Ovary (tissue), 10 donors: ENCODE measurements at places on chromosomes 3 and 15. TPM values are rescaled to one million over a fixed set of nuclear protein-coding genes. Genes with fewer than 3 reads are reported as not detected.

Gene CAMK1
- total RNA-seq, result 46.6 TPM

Gene PAQR9
- 0.08 TPM for total RNA-seq

Gene NR2E3
- not detected for total RNA-seq

Gene CAV3
- not detected for total RNA-seq

Gene PFKFB4
- total RNA-seq, result 4.2 TPM

Gene PLA2G4F
- not detected for total RNA-seq

Gene DLL4
- 8.9 TPM for total RNA-seq

Gene MESP1
- 1.3 TPM for total RNA-seq

- H3K27ac ChIP-seq, result no peak overlapping the region
- H3K36me3 ChIP-seq, result no peaks in the 10 kb centered on the region
- no peak for DNase-seq
- H3K4me1 ChIP-seq, result peaks cover 16% of the 10 kb centered on the region
Observed at GRCh38 chr3:120448756-120449155, 2.0 kb downstream of the FSTL1 start.

DNA sequence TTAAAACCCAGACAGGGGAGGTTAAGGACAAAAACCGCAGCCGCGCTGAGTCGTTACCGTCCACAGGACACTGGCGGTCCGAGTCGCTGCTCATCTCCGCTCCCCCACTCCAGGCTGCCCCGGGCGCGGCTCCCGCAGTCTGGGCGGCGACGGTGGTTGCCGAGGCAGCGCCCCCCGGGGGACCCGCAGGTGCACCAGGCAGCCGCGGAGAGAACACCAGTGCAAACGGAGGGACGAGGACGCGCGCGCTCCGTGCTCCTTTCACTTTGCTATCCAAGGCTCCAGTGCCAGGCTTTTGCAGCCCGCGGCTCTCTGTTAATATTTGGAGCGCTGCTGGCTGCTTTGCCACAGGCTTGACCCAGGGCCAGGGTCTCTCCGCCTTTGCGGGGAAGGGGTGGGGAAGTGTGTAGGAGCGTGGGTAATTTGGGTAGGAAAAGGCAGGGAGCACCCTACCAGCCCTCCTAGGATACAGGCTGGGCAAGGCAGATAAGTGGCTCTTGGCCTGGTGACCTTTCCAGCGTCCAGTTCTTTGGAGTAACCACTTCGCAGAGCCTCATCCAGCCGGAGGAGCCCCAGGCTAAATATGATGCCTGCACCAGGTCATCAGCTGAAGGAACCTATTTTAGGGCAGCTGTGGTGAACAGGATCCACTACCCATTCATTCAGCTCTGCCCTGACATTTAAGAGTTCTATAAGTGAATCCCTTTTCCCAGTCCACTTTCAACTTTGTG lies at the start of gene GADL1:
Gene GADL1, minus strand, starts transcription at position 141 of the 731 bp plus-strand sequence. Its CDS starts 47 bp downstream, at position 94.
- H3K27me3 ChIP-seq, result no peaks in the 10 kb centered on the region
- no peak within 1 kb of the TSS for H3K27ac ChIP-seq
- H3K36me3 ChIP-seq, result no peaks in the 10 kb centered on the region
- H3K4me1 ChIP-seq, result no peaks in the 10 kb centered on the region
- peak within 1 kb of the TSS; percentile 53 for H3K4me3 ChIP-seq

DNA sequence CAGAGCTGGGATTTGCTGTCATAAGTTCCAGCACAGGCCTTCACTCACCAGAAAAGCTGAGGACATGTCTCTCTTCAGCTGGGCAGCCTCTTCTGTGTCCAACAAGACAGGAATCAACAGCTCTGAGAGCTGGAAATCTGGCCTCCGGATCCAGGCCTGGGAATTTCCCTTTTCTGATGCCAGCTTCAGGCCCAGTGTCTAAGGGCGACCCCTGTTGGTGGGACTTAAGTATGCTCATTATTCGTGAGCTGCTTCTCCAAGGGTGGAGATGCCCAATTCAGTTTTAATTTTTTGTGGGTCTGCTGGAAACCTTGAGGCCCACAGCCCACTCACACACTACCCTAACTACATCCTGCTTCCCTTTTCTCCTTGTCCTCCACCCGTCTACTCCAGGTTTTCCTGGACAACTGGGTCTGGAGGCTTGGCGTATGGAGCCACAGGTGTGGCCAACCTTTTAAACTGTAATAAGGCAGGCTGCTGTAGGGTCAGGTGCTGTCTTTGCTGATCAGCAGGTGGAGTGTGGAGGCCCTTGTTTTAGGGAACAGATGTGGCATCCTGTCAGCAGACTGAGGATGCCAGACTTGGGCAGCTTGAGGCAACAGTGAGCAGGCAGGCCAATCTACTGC lies 2.6 kb upstream of the CEMIP start:
- H3K36me3 ChIP-seq, result no peaks in the 10 kb centered on the region
- peaks cover 15% of the 10 kb centered on the region for H3K4me1 ChIP-seq
- DNase-seq, result peak; percentile 68
- H3K4me3 ChIP-seq, result no peak overlapping the region
- H3K27ac ChIP-seq, result no peak overlapping the region

- H3K27me3 ChIP-seq, result no peaks in the 10 kb centered on the region
- H3K36me3 ChIP-seq, result no peaks in the 10 kb centered on the region
- H3K27ac ChIP-seq, result no peak overlapping the region
- H3K4me3 ChIP-seq, result no peak overlapping the region
Observed at GRCh38 chr3:160482796-160483195, 33.2 kb upstream of the TRIM59 start.

DNA sequence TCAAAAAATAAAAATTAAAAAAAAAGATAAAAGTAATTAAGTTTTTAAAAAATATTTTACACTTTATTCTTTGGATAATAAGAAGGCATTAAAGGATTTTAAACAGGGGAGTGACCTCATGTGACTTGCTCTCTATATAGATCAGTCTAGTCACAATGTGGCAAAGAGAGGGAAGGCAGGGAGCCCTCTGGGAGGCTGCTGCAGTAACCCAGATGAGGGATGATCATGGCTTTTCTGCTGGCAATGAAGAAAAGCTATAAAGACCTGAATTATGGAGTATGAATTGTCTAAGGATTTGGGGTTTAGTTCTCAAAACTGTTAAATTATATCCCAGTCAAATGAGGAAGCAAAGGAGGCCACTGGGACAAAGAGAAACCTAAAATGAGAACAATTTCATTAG lies 58.1 kb downstream of the SUMF1 start:
- H3K27me3 ChIP-seq, result no peaks in the 10 kb centered on the region
- DNase-seq, result no peak
- no peak overlapping the region for H3K4me3 ChIP-seq

- no peaks in the 10 kb centered on the region for H3K4me1 ChIP-seq
- H3K27ac ChIP-seq, result no peak overlapping the region
- H3K27me3 ChIP-seq, result no peaks in the 10 kb centered on the region
- no peak for DNase-seq
Observed at GRCh38 chr3:143914257-143914656, 57.4 kb upstream of the DIPK2A start.

GRCh38 chr3:23071296-23071695 lies 131.8 kb upstream of the UBE2E2 start:
- H3K27me3 ChIP-seq, result no peaks in the 10 kb centered on the region
- DNase-seq, result no peak
- no peak overlapping the region for H3K27ac ChIP-seq

GRCh38 chr15:40743921-40744814 lies 10.9 kb downstream of the RMDN3 start:
- H3K4me3 ChIP-seq, result no peak overlapping the region
- no peaks in the 10 kb centered on the region for H3K27me3 ChIP-seq
- no peak for DNase-seq
- H3K27ac ChIP-seq, result no peak overlapping the region
- no peaks in the 10 kb centered on the region for H3K36me3 ChIP-seq
- H3K4me1 ChIP-seq, result no peaks in the 10 kb centered on the region

DNA sequence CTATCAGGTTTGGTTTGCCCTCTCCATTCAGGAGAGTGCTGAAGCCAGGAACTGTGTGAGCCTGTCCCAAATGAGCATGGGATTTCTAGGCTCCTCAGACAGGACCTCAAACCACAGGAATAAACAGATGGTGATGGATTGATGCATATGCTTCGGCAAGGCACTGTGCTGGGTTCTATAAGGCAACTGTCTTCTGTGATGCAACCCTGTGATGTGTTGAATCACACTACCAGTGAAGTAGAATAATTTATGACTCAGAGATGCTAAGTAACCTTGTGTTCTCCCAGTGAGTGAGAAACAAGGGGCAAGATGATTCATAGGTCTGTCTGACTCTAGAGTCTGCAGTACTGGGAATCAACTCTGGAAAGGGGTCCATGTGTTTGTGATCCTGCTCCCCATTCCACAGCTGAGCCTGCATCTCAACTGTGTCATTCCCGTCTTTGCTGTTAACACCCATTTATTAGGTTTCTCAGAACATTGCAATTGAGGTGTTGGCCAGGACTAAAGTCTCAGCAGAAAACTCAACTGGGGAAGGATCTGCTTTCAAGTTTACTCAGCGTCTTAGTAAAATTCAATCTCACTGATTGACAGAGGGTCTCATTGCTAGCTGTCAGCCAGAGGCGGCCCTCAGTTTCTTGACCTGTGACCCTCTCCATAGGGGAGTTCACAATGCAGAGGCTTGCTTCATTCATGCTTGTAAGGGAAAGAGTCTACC lies 510.1 kb upstream of the CFAP20DC start:
- H3K4me3 ChIP-seq, result no peak overlapping the region
- no peak overlapping the region for H3K27ac ChIP-seq
- no peaks in the 10 kb centered on the region for H3K27me3 ChIP-seq
- no peaks in the 10 kb centered on the region for H3K4me1 ChIP-seq

DNA sequence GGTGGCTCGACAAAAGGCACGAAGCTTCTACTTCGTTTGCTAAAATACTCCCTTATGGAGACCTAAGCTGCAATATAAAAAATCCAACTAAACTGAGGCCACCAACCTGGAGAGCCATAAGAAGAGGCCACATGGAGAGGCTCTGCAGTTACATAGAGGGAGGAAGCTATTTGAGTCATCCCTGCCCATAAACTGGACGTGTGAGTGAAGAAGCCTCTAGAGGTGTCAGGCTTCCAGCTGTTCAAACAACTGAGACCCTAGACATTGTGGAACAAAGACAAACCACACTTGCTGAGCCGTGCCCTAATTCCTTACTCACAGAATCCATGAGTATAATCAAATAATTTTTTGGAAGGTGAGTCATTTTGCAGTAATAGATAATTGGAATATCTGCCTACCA lies 50.2 kb upstream of the GMNC start:
- no peaks in the 10 kb centered on the region for H3K36me3 ChIP-seq
- H3K27ac ChIP-seq, result no peak overlapping the region
- H3K4me3 ChIP-seq, result no peak overlapping the region
- H3K27me3 ChIP-seq, result no peaks in the 10 kb centered on the region

- DNase-seq, result no peak
- no peak overlapping the region for H3K27ac ChIP-seq
- no peaks in the 10 kb centered on the region for H3K36me3 ChIP-seq
- no peaks in the 10 kb centered on the region for H3K4me1 ChIP-seq
- no peaks in the 10 kb centered on the region for H3K27me3 ChIP-seq
- no peak overlapping the region for H3K4me3 ChIP-seq
Observed at GRCh38 chr3:186869253-186870100, 27.0 kb downstream of the ADIPOQ start.

DNA sequence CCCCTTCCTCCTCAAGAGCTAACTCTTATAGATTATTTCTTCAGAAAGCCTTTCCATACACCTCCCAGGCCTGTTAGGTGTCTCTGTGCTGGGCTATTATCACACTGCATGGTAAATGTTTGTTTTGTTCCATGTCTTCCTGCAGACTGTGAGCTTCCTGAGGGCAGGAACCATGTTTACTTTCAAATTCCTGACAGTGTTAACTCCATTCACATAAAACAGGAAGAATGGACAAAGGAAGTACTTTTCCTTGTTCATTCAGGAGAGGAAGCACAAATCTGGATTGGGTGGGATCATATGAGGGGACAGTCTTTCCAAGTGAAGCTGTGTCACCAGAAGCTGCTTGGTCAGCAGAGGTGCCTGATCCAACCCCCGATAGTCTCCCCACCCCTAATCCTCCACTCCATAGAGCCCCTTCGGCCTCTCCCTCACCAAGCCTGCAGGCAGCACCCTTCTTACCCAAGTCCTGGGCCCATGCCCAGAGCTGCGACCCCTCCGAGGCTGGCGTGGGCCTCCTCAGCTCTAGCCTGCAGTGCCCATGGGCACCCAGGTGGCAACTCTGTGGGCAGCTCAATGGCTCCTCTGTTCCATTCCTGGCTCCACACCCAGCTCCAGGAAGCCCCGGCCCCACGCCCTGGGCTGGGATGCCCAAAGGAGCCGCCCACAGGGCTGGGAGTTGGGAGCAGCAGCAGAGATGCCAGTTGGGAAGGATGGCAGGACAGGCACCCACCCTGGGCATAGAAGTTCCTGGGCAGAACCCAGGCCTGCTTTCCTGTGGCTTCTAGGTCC lies 6.9 kb downstream of the SHF start:
- H3K36me3 ChIP-seq, result no peaks in the 10 kb centered on the region
- DNase-seq, result no peak
- H3K27me3 ChIP-seq, result no peaks in the 10 kb centered on the region
- H3K4me1 ChIP-seq, result peaks cover 10% of the 10 kb centered on the region
- no peak overlapping the region for H3K27ac ChIP-seq

GRCh38 chr15:101394654-101395053 lies 94.9 kb downstream of the PCSK6 start:
- no peaks in the 10 kb centered on the region for H3K27me3 ChIP-seq
- no peak overlapping the region for H3K4me3 ChIP-seq
- no peaks in the 10 kb centered on the region for H3K4me1 ChIP-seq
- no peak for DNase-seq
- H3K36me3 ChIP-seq, result no peaks in the 10 kb centered on the region

- no peak for DNase-seq
- H3K4me1 ChIP-seq, result peaks cover 7% of the 10 kb centered on the region
- H3K36me3 ChIP-seq, result no peaks in the 10 kb centered on the region
- H3K27me3 ChIP-seq, result no peaks in the 10 kb centered on the region
- H3K27ac ChIP-seq, result no peak overlapping the region
Observed at GRCh38 chr15:39432912-39433348, 147.9 kb upstream of the THBS1 start.

DNA sequence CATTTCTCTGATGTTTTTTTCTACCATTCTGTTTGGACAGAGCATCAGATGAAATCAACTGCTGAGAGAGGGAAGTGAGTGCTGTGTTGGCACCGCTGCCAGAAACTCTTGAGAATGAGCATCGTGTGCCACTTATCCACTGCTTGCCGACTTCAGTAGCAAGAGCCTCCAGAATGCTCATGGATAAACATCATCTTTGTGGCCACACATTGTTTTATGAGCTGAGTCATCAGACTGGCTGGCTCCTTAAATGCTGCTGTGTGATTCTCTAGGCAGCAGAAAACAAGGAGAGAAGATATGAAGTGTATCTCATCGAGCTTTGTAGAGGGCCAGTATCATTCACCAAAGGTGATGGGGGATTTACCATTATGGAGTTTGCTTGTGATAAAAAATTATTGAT lies 3.4 kb upstream of the DOCK3 start:
- H3K4me1 ChIP-seq, result peaks cover 4% of the 10 kb centered on the region
- H3K27me3 ChIP-seq, result no peaks in the 10 kb centered on the region
- no peaks in the 10 kb centered on the region for H3K36me3 ChIP-seq
- no peak for DNase-seq
- no peak overlapping the region for H3K4me3 ChIP-seq
